B cell (primary cell): ENCODE measurements at places on chromosomes 2 and 18.

DNA sequence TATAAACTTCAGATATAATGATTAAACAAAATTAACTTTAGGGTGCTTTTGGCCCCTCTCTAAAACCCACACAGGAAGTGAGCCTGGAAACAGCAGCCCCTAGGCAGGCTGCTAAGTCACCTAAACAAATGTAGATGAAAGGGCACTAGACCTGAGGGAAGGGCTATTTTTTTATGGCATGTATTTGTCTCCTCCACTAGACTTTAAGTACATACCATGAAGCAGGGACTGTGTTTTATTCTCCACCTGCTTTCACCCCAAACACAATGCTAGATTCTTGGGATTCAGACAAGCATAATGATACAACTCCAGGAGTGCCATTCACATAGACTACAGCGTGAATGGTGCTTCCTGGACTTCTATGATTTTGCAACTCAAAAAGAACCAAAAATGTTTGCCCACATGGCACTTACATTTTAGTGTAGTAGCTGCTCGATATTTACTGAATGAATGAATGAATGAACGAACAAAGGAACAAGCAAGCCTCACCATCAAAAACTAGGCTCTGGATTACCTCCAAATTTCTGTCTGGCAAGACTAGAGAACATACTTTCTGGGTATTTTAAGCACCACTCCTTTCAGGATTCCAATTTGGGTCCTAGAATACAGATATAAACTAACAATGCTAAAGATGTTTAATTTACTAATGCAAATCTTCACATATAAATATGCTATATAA lies 10.1 kb downstream of the ATAD2B start:
- no peak for DNase-seq

- DNase-seq = no peak
Measured at GRCh38 chr18:35710581-35710980, 129.0 kb downstream of the GALNT1 start.

- no peak for DNase-seq
Measured at GRCh38 chr2:37733251-37733650, 61.8 kb upstream of the CDC42EP3 start.

DNA sequence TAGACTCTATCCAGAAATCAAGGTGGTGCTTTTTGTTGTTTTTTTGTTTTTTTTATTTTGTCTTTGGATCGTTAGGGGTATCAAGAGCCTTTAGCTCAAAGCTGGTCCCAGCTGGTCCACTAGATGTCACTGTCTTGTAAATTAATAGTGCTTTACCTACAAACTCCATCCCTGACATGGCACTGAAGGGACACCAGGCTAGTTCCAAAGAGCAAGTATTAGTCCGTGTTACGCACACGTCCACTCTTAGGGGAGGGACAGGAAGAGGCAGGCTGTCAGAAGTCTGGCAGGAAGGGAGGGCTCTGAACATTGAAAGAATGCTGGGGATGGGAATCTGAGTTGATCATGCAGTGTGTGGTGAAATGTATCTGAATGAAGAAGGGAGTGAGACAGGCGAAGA lies 85.9 kb upstream of the CCBE1 start:
- peak; percentile 31 for DNase-seq
